ENCODE measurements at places on chromosomes 1 and 21.

DNA sequence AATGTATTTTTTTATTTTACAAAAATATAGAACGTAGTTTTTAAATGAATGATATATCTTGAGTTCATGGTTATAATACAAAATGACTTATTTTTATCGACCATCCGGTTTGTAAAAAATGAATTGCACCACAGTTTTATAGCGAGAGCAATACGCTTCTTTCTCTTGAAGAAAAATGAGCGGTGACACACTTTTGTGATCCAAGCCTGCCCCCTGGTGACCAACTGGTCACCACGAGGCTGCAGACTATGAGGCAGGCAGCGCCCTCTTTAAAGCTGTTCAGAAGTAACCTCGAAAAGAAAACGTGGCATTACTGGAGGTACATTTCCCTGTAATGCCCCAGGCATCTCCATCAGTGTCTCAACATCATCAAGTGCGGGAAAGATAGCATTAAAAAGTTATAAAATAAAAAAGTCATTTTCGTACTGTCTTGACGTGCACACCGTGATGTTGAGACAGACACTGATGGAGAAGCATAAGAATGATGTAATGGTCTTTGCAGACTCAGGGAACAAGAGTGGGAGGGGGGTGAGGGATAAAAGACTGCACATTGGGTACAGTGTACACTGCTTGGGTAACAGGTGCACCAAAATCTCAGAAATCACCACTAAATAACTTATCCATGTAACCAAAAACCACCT is 734.2 kb upstream of the ADAMTS5 start:
- DNase-seq = peak; percentile 34

GRCh38 chr1:204360314-204360713 is 585 bp upstream of the PLEKHA6 start:
- DNase-seq = no peak

DNA sequence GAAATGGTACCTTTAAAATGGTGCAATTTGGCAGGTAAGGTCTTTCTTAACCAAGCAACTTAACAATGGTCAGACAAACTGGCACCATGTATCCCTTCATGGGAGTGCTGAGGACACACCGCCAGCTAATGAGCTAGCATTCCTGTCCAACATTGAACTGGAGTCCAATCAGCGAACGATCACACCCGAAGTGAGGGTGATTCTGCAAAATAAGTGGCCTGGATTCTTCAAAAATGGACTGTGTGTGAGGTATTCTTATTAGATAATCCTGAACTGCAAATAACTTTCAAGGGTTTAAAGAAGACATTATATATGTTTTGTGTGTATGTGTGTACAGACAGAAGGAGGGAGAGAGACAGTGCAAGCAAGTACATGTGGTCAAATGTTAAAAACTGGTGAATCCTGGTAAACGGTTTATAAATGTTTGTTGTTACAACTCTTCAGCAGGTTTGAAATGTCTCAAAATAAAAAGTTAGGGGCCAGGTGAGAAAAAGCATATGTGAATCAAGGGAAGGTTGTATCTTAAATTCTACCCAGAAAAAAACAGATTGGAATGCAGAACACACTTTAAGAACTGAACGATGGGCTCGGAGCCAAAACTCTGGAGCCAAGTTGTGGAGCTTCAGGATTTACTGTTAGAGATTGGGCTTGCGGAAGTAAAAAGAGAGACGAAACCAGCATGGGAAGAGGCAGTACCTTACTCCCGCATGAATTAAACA is 20.9 kb downstream of the GADD45A start:
- no peak for DNase-seq

GRCh38 chr1:229229137-229229720 is 41.7 kb upstream of the RAB4A start:
- DNase-seq = no peak

DNA sequence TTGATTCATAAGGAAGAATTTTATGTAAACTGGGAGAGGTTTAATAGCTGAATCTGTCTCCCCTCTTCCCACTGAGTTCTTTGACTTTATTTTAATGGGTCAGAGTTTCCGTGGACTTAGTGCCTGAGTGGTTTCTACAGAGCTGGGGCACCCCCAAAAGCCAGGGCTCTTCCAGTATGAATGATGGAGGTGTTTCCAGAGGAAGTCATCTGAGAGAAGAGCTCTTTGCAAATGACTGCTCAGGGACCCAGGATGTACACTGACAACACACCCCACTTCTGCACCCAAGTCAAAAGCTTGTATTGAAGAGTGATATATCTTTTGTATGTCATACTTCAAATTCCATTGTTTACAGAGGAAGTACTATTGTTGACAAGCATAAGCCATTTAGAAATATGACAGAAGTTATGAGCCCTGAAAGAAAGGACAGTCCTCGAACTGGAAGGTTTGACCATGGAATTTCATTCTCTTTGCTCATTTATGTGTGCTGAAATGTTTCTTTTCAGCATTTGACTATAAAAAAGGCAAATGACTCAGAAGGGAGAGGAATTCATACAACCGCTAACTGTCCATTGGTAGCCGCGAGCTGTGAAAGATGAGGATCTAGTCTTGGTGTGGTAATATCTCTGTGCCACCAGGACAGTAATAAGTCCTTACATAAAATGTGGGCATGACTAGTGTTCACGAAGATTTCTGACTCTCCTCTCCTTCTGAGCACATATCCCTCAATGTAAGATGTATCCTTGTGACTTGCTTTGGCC is 25.4 kb upstream of the LMX1A start:
- DNase-seq = no peak

DNA sequence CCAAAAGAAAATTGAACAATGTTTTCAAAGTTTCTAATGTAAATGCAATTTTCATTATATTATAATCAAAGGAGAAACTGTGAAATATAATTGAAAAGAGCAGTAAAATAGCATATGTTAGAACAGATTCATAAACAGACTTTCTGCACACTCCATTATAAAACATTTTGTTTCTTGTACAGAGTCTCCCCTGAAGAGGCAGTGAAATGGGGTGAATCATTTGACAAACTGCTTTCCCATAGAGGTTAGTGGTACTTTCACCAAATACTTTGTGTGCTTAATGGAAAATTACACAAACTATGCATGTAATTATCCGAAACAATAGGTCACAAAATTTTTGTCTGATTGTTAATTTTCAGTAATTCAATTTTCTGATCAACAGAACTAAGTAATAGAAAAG is 1.9 kb downstream of the RGS18 start:
- no peak for DNase-seq

DNA sequence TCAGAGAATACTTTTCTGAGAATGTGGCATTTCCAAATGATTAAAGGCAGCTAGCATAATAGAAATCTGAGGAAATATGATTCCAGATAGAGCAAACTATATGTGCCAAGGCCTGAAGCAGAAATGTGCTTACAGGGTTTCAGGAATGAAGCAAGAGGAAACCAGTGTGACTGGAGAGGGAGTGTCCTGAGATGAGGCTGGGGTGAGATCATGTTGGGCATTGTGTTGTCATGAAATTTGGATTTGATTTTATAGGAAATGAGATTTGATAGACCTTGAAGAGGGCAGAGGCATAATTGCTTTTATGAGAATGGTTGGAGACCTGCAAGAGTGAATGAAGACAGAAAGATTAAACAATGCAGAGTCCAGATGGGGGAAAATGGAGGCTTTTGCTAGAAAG is 338.1 kb upstream of the SNX7 start:
- DNase-seq = no peak

GRCh38 chr1:157512036-157512969 is 40.0 kb downstream of the FCRL5 start:
- no peak for DNase-seq

DNA sequence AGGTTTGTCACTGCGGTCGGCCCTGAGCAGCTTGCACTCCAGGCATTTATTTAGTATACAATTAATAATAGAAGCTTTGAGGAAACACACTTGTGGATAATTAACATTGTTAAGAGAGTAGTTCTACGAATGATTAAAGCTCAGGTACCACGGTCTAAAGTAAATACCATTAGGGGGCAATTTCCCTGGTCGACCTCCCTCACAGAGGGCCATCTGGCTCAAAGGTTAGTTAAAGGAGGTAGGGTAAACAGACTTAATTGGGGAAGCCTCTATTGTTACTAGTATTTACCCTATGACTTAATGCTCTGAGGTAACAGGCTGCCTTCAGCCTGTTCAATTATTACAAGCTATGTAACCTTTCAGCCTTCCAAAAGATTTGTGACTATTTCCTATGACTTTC is 122.3 kb upstream of the SLC44A3 start:
- peak; percentile 83 for DNase-seq

DNA sequence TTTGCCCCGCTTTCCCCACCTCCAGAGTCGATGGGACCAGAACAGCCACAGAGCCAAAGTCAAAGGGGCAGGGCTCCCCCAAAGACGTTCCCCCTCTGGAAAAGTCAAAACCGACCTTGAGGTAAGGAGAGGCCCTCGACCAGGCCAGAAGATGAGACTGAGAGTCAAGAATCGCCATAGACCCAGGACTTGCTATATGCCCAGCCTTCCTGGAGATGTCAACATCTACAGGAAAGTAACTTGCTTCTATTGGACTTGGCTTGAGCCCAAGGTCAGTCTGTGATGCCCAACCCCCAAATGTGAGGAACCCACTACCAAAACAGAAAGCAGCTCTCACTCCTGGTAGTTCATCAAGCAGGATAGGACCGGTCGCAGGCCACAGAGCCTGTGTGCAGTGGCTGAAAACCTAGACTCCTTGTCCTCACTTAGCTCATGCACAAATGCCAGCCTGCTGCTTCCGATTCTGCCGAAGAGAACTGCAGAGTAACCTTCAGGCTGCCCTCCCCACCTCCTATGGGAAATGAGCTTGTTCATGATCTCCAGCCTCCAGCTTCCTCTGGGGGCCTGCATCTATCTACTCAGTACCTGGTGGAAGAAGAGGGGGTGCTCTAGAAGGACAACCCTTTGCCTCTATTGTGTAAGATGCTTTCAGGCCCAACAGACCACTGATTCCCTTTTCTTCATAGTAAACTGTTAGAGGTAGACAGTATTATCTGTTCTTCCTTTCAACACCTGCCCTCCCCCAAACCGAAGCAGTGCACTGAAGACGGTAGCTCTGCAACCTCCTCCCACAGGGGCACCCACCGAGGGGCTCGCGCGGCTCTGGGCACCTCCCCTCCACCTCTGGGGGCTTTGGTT is 1.4 kb downstream of the ACOT7 start:
- peak; percentile 16 for DNase-seq

- peak; percentile 94 for DNase-seq
These were observed 38.2 kb upstream of the WASF2 start for GRCh38 chr1:27527890-27528817.

GRCh38 chr1:32886828-32887414 is 630 bp downstream of the HPCA start:
- DNase-seq = no peak

DNA sequence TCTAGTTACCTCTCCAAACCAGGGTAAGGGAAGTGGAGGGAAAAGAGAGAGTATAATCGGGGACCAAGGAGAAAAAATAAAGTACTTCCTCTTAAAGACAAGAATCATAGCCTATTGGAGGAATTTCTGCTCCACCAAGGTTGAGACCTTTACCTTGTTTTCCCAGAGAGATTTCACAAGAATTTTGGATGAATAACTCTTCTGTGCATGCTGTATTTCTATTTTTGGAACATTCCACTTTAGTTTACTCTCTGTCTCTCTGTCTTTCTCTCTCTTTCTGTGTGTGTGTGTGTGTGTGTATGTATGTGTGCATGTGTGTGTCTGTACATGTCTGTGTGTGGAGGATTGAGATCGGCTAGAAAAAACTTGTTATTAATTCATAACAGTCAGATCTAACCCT is 318.4 kb upstream of the RGS18 start:
- DNase-seq = no peak

DNA sequence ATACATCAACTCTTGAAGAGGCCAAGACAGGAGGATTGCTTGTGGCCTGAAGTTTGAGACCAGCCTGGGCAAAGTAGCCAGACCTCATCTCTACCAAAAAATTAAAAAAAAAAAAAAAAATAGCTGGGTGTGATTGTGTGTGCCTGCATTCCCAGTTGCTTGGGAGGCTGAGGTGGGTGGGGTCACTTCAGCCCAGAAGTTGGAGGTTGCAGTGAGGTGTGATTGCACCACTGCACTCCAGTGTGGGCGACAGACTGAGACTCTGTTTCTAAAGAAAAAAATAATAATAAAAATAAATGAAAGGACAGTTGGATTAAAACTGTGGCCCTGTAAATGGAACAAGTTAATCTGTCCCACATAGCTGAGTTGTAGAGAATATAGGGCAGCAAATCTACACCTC is 18.9 kb upstream of the ZNF496 start:
- DNase-seq = no peak

DNA sequence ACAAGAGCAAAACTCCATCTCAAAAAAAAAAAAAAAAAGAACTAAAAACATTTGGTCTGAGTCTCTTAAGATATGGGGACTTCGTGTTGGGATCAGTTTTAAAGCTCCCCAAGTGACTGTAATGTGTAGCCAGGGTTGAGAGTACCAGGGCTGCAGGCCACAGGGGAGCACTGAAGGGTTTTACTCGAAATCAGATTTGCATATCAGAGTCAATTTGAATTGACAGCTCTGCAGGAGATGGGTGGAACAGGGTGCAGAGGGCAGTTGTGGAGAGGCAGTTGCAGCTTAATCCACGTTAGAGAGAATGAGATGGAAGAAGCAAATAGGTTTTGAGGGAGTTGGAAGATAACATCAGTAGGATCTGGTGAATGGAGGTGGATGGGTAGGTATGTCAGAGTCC is 20.6 kb upstream of the ELOA start:
- DNase-seq = no peak
